Pulmonary artery endothelial cell (primary cell): ENCODE measurements at places on chromosomes 3 and 15. TPM values are rescaled to one million over a fixed set of nuclear protein-coding genes. Genes with fewer than 3 reads are reported as not detected.
A peak's percentile ranks its signal among the peaks of the same experiment; 100 is the strongest.

GLDN gene
- not detected in 2 replicates for total RNA-seq

CHAC1 gene
- total RNA-seq, result 2.9 and 4.7 TPM in 2 replicates

ATOSA gene
- total RNA-seq, result 26.9 and 41.7 TPM in 2 replicates

ZNF35 gene
- total RNA-seq, result 14.4 and 16.6 TPM in 2 replicates

CNTN4 gene
- not detected in 2 replicates for total RNA-seq

PLA1A gene
- total RNA-seq, result 0.28 and 0.92 TPM in 2 replicates

FSIP1 gene
- 0.46 and 0.63 TPM in 2 replicates for total RNA-seq

COL6A5 gene
- not detected in 2 replicates for total RNA-seq

ROBO2 gene
- 0.42 and 2.9 TPM in 2 replicates for total RNA-seq

- no peak for DNase-seq
These were observed 13.1 kb upstream of the BLOC1S6 start for GRCh38 chr15:45573961-45574629.

- DNase-seq, result no peak
These were observed 547.6 kb downstream of the NLGN1 start for GRCh38 chr3:173945170-173945569.

GRCh38 chr15:80588801-80589200, 106.3 kb upstream of the ABHD17C start:
- DNase-seq, result peak; percentile 95

DNA sequence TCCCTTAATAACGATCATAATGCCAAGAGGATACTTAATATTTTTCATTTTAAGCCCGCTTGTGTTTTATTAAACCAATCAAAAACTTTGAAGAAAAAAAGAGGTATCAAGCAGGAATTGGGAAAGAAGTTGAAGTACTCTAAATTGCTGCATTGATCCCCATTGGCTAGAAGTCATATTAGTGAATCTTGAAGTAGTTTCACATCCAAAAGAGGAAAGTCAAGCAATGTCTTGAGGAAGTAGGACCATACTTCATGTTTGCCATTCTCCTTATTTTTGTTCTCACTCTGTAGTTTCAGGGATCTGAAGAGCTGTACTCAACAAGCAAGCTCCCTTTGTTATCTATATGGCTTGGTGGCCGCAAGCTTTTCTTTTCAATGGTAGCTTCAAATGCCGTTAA, 2.2 kb downstream of the SCAANT1 start:
- DNase-seq, result no peak

GRCh38 chr3:143265501-143266070, 146.0 kb downstream of the CHST2 start:
- DNase-seq, result no peak

DNA sequence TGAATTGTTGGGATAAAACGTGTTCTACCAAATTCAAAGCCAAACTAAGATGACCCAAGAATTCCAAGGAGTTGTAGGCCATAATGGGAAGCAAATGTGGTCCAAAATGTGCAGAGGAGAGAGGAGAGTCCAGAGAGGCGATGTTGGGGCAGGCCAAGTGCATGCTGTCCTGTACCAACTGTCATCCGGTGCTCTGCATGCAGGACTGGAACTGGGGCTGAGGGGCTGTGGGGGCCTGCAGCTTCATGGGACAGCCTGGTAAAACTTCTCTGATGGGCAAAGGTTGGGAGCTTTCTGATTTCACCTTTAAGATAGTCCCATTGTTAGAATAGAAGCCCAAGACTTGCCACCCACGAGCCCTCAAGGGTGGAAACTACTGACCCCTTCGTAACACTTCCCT, 831.4 kb downstream of the AGBL1 start:
- no peak for DNase-seq

- DNase-seq, result no peak
These were observed 160.5 kb upstream of the NSMCE3 start for GRCh38 chr15:29430124-29430523.

DNA sequence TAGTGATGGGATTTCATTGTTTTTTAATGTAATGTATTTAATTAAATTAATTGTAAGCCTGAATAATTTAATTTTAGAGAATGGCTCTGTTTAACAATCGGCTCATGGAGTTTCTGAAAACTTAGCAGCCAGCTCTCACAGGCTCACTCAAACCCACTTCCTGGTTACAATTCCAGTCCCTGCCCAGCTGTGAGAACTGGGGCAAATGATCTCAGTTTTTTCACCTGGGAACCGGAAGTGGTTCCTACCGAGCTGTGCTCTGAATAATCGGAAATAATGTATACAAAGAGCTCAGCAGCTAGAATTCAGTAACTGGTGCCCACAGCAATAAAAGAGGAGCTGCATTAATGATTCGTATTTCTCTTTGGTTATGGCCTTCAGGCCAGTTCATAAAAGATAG, 244.3 kb upstream of the MCTP2 start:
- DNase-seq, result no peak

DNA sequence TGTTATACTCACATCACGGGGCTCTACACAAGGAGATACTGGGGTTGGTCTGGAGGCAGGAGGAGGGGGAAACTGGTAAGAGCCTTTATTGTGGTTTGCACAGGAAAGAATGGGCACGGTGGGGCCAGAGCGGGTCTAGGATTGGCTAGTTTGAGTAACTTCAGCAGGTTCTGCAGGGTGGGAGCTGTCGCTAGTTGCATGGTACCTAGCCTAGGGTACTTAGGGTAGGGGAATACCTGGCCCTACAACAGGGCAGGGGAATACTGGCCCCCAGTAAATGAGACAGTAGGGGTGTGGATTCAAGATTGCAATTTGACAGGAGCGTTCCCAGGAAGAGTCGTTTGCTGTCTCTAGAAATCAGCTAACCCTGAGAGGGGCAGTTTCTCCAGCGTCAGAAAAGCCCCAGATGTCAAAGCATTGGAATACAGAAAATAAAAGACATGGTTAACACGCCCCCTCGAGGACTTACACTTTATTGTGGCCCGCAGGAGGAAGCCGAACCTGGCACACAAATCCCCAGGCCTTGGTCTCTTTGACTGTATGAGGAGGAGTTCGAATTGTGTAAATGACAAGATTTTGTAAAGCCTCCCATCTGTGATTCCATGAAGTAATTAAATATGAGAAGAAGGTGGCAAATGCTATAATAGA, 32.0 kb downstream of the ST8SIA2 start:
- DNase-seq, result no peak

DNA sequence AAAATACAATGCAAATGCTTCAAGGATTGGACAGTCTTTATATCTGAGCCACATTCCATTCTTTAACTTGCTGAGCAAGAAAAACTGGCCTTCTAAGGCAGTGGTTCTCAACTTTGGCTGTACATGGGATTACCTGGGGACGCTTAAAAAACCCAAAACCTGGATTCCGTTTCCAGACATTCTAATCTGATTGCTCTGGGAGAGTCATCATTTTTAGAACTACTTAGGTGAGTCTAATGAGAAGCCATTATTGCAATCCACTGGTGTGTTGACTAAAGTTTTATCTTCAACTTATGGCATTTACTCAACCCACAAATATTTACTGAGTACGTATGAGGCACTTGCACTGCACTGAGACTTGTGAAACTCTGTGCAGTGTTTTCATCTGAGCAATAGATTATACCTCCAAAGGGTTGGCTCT, 195.7 kb upstream of the ATP11B start:
- no peak for DNase-seq

DNA sequence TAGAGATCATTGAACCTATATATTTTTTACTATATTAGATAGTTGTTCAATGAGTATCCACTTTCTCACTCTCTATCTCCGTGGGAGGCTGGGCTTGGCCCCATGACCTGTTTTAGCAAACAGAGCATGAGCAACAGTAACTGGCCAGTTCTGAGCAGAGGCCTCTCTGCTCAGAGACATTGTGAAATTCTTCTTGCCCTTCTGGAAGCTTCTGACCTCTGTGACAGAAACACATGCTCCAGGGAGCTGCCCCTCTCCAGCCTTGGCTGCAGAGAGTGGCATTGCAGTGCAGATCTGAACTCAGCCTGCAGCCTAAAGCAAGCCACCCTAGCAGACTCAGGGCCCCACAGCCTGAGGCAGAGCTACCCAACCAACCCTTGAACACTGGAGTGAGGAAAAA, 20.5 kb downstream of the FAM240A start:
- DNase-seq, result no peak

GRCh38 chr3:40355410-40355809, 31.6 kb upstream of the ENTPD3 start:
- DNase-seq, result no peak

DNA sequence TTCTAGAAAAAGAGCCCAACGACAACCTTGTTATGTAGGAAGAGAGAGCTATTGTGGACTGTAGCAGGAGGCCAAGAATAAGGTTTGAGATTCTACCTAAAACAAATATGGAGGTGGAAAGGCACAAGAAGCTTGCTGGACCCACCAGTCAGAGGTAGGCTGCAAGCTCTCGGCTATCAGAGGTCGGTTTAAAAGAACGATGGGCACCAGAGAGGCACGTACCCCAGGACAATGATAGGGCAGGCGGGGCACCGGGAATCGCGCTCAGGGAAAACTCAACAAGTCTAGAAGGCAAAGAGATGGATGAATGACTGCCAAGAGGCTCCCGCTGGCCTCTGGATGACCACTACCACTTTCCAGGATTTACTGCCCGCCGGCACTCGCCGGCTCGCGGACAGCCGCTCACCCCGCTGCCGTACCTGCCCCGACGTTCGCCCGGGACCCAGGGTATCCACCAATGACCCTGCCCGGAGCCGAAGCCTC, 1.1 kb downstream of the HDGFL3 start:
- no peak for DNase-seq

GRCh38 chr15:63372753-63373152, 8.9 kb downstream of the CA12 start:
- DNase-seq, result no peak

- DNase-seq, result no peak
These were observed 133.3 kb downstream of the RPLP1 start for GRCh38 chr15:69585937-69586336.

DNA sequence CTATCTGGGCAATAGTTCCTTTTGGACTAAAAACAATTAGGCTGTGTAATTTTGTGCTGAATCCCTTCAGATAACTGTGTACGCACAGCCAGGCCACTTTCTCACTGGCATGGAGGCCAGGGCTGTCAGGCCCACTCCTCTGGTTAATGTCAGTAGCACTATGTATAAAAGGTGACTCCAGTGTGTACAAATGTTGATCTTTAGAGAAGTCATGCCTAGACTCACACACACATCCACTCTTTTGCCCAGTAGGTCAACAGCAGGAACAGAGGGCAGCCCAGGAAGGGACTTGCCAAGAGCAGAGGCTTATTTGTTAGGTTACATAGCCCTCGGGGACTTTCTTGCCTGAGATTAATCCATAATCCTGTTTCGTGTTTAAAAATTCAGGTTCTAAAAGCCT, 416.6 kb upstream of the WNT5A start:
- DNase-seq, result no peak
